ENCODE measurements at places on chromosomes 4 and X.

DNA sequence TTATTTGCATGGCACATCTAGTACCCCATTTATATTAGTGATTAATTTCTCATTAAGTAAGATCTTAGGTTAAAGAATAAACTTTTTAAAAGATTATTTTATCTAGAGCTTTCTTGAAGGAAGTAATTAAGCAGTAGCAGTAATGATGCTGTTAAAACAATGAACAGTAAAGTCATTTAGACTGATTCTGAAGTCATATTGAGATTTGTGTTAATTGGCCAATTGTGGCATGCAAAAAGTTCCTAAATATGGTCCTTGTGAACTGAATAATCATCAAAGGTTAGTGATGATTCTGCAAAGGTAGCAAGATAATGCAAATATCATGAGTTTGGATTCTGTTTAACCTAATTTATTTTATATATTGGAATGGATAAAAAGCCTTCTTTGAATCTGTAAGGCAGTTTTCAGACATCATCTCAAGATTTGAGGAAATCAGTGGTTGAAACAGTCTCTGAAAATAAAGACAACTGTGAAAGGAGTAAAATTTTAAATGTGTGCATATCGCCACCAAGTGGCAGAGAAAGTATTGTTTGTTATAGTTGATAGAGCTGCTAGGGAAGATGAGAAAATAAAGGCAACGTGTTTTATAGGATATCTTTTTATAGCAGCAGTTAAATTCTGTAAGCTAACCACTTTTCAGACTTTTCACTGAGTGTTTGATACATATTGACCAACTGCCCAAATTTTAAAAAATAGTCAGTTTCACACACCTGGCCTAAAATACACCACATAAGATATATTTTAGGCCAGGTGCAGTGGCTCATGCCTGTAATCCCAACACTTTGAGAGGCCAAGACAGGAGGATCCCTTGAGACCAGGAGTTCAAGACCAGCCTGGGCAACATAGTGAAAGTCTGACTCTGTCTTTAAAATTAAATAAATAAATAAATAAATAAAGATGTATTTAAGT lies 79.6 kb downstream of the CCKAR start:
- peak; percentile 41 for DNase-seq

GRCh38 chrX:96569034-96569433 lies 115.6 kb upstream of the DIAPH2 start:
- DNase-seq, result no peak

DNA sequence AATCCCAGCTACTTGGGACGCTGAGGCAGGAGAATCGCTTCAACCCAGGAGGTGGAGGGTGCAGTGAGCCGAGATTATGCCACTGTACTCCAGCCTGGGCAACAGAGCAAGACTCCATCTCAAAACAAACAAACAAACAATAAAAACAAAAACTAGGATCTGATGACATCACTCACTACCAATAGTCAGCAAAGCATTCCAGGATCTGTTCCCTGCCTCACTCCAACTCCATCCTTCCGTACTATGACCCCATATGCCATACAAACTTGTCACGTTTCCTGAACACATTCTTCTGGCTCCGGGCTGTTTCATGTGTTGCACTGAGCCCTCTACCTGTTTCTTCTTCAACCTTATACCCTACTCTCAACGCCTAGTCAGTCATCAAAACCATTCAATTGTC lies 47.3 kb downstream of the RBM47 start:
- DNase-seq, result no peak

GRCh38 chrX:118855681-118856310 lies 32.2 kb downstream of the ZCCHC12 start:
- DNase-seq, result no peak

DNA sequence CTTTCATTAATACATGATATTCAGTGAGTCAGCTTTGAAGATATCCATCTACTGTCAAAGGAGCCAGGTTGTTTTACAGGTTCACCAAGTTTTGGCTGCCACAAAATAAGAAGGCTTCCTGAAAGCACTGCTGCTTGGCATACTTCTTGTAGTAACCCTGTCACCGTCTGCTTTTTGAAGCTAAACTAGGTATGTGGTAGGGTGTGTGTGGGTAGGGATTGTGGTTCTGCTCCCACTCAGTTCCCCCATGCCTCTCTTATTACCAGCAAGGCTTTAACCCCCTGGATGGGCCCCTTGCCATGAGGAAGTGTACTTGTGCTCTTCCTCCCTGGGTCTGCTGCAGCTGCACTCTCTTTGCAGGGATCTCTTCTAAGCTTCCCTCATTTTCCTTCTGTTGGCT lies 191.2 kb downstream of the BANK1 start:
- DNase-seq, result no peak

- DNase-seq, result peak; percentile 74
Measured at GRCh38 chr4:54016504-54016903, 47.9 kb downstream of the CHIC2 start.

GRCh38 chr4:54902271-54902670 lies 223.1 kb downstream of the KDR start:
- no peak for DNase-seq

DNA sequence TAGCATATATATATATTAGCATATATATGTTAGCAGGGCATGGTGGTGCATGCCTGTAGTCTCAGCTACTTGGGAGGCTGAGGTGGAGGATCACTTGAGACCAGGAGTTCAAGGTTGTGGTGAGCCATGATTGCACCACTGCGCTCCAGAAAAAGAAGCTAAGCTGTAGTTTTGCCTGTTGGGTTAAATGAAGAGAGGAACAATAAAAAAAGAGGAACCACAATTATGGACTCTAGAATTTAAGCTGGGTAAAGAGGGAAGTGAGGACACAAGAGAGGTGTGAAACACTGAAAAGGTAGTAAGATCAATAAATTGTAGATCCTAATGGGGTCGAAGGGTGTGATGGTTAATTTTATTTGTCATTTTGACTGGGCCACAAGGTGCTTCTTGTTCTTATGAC lies 40.5 kb upstream of the HSD17B10 start:
- DNase-seq, result no peak

- no peak for DNase-seq
Measured at GRCh38 chr4:130814896-130815295, 1718.9 kb downstream of the C4orf33 start.

DNA sequence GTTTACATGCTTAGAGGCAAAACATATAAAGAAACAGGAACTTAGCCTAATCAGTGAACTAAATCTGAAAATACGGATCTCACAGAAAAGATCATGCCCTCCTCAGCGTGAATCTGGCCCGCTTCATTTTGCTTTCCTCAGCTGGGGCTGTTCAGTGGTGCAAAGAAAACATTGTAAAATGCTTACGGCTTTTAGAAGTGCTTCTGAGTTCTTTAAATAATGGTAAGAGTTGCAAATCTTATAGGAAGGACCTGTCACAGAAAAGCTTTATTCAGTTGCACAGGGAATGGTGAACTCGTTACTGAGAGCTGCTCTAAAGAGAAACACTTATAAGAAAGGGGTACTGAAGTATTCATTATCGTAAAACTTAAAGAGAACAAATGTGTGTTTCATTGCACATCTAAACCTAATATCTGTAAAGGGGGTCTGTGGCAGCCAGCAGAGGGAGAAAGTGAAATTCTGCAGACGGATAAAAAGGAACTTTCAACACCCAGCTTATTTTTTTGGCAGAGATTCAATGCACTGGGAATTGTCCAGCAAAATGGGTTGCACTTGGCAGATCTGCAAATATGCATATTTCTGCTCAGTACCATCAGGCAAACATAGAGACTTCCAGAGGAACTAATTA lies 139.2 kb upstream of the ANK2 start:
- no peak for DNase-seq
